Head of caudate nucleus (tissue), 42 donors: ENCODE measurements at places on chromosomes 2 and 18.

DNA sequence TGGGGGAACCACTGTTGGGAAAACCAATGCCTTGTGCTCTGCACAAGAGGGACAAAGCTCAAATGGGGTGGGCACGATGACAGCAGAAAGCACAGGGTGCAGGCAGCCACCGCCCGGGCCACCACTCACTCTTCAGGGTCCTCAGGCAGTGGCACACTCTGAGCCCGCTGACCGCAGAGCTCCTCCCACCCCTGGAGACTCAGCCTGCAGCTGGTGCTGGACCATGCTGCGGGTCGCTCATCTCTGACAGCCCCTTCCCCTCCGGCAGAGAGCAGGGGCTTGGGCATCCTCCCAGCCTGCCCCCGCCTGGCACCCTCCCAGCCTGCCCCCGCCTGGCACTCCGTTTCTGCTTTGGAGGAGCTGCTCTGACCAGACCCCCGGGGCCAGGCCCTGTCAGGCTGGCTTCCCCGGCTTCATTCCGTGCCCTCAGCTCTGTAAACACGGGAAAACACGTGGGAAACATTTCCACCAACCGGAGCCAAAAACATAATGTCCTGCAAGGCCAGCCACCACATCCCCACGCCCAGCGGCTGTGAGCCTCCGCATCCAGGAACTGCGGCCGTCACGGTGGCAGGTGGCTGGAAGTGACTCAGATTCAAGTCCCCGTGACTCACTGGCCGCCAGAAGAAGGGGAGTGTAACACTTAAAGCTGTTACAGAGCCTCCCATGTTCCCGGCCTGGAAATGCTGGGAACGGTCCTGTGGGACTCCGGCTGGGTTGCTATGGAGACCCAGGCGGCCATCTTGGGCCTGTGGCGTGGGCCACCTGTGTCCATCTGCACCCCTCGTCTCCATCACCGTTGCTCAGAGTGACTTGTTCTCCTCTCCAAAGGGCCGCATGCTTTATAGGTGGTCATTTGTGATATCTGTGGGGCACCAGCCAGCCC is 6.8 kb upstream of the SNED1 start:
- DNase-seq, result peak; percentile 62

DNA sequence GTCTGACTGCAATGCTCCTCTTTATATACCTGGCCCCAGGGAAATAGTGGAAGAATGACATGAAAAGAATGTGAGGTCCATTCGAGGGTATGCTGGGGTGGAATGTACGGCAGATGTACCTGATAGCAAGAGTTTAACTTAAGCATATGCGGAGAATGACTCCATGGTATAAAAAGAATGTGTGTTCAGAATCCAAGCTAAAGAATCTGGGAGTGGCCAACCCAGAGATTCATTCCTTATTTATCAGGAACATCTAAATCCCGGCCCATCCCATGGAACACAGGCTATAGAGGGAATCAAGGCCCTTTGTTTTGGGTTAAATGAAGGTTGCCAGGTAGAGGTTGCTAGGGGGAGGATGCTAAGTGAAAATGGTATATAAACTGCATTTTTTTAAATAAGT is 150.0 kb downstream of the ZNF385B start:
- DNase-seq, result no peak

DNA sequence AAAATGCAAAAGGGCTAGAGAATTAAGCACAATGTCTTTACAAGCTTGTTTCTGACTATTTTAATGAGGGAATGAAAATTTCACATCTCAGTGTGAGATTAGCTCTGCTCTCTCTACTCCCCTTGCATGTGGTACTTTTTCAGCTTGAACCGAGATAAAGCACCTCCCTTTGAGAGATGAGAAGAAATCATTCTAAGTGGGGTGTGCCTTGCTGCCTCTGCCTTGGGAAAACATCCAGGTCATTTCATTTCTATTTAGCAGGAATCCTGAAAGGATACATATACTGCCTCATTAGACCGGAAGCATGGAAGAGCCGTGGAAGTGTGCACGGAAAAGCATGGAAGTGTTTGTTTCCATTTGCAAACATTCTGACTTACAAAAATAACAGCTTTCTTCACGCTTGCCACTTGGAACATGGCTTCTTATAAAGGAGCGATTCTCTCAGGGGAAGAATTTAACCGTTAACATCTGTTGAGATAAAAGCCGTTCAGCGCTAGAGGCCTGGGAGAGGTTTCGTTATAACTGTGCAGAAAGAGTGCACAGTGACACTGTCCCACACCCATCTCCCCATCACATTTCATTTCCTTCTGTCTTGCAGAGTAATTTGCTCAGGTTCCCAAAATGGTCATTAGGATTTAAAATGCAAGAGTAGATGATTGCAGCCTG is 16.7 kb downstream of the NOSTRIN start:
- no peak for DNase-seq

DNA sequence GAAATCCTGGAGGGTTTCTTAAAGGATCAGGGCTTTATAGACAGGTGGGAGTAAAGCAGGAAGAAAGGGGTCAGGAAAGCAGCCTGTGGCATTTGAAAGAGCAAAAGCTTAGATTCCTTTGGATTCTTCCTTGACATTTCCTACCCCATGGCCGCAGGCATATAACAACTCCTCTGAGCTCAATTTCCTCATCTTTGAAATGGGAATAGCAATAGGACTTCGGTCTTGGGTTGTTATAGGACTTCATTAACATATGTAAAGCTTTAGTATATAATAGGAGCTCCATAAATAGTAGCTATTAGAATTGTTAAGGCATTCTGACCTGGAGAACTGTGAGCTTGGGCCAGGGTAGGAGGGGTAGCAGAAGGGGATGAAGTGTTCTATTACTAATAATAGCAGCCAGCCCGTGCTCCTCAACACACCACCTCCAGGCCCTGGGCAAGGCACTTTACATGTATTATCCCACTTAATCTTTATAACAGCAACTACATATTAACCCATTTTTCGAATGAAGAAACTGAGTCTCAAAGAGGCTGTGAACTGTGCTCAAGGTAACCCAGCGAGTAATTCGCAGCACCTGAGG is 10.6 kb downstream of the ZFP36L2 start:
- no peak for DNase-seq

- DNase-seq, result no peak
Observed at GRCh38 chr18:8341481-8342230, 267.6 kb upstream of the RAB12 start.

DNA sequence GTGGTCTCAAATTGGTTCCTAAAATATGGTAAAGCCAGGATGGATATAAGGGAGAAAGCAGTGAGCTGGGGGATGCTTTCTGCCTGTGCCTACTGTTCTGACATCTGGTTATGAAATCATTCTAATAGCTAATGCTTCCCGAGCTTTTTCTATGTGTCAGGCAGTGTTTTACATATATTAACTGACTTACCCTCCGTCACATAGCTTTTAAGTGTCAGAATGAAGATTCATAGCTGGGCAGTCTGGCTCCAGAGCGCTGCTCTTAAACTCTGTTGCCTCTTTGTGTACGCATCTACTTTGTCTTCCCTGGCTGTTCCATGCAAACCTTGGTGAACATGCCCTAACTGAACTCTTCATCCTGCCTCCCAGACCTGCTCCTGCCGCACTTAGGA is 195.7 kb downstream of the LPIN1 start:
- DNase-seq, result no peak

DNA sequence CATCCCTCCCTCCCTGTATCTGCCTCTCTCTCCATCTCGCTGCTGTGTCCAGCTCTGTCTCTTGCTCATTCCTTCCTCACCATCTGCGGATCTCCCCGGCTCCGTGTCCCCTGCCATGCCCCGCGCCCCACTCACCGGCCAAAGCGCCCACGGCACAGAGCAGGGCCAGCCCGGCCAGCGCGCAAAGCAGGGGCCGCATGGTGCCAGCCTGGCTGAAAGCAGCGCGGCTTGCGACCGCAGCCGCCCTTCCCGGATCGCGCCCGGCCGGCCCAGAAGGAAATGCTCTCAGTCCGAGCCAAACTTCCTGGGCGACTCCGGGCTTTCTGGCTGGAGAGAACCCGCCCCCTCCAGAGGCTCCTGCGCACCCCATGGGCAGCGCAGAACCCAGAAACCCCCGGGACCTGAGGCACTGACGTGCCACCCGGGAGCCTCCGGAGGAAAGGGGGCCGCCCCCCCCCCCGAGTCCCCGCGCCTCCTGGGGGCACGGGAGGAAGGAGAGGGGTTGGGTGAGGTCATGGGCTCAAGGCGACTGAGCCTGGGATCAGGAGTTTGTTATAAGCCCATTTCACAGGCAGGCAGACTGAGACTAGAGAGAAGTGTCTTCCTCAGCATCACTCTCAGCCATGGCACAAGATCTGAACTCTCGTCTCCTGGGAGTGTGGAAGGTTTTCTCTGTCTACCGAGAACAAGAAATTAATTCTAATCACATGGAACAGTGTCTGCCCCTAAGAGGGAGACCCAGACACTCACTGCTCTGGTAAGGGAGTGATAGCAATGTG is 45.2 kb upstream of the RAB6C start:
- no peak for DNase-seq

DNA sequence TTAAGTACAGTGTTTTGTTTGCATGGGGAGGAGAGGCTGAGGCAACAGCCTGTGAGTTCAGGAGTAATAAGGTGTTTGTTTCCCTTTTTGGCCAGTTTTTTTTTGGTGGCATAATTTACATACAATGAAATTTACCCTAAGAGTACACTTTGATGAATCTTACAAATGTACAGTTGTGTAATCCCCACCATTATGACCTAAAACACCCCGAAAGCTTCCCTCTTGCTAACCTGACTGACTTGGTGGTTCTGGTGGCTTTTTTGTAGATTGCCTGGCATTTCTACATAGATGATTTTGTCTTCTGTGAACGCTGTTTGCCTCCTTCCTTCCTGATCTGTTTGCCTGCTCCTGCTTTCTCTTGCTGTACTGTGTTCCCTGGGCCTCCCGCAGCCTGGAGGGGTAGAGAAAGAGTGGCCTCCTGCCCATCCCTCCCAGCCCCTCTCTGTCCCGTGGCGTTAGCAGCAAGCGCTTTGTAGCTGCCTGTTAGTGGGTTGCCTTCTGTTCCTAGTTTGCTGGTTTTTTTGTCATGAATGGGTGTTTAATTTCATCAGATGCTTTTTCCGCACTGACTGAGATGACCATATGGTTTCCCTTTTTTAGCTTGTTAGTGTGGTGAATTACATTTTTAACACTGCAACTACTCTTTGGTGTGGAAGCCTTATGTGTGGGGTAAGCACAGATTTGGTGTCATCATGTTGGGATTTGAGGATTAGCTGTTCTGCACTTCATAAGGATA is 32.1 kb downstream of the ASAP2 start:
- DNase-seq, result no peak

GRCh38 chr18:44726059-44726421 is 45.4 kb downstream of the SETBP1 start:
- no peak for DNase-seq

GRCh38 chr18:44626236-44626635 is 54.5 kb upstream of the SETBP1 start:
- DNase-seq, result no peak

DNA sequence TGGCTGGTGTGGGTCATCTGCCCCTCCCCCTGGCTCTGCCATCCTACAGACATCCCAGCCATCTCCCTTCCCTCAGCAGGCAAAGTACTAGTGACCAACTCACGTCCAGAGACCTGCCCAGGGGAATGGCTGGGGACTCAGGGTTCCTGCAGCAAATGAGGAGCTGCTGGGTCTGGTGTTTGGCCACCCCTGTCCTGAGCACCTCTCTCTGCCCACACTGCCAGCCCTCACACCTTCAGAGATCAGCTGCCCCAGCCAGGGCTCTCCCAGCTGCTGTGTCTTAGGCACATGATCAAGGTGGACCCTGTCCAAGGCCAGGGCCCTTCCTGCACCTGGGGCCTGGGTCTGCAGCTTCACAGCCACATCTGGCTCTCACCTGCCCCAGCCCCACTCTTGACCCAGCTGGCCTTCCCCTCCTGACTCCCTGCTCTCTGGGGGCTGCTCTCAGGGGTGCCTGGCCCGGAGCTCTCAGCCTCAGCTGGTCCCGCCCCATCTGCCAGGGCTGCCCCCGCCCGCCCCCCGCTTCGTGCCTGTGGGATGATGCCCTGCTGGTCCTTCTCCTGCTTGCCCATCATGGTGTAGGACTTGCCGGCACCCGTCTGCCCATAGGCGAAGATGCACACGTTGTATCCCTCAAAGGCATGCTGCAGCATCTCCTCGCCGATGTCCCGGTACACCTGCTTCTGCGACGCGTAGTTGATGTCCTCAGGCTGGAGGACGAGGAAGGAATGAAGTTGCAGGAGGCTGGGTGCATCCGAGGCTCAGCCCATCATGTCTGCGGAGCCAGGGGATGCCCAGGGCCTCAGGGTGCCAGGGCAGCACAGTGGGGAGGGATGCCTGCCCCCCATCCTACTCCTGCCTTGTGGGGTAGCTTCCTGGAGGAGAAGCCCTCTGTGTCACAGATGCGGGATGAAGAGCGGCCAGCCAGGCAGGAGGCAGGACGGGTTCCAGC is 32.2 kb downstream of the KIF1A start:
- DNase-seq, result no peak

- DNase-seq, result no peak
Observed at GRCh38 chr2:82013641-82014040, 1709.1 kb upstream of the LRRTM1 start.
